ENCODE measurements at places on chromosomes 2 and 18.

DNA sequence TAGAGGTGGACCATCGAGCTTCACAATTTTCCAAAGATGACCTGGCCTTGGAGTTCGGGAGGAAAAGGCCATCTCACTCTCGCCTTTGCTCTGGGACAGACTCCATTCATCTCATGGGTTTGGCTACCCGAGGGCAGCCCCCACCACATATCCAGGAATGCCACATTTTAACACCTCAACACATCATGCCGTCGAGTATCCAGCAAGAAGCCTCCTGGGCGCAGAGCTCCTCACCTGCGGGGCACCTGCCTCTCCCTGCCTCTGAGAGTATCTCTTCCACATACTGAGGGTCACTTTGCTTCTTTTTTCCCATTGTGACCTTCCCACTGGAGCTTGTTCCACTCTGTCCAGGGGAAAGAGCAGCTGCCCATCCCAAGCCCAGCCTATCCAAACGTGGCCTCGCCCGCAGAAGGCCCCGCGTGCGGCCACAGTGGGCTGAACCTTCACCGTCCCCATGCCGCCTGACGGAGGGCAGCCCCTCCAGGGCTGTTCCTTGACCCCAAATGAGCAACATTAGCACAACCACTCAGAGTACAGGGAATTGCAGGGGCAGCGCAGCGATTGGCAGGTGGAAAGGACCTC is 5.5 kb upstream of the LIMS2 start:
- DNase-seq, result no peak

DNA sequence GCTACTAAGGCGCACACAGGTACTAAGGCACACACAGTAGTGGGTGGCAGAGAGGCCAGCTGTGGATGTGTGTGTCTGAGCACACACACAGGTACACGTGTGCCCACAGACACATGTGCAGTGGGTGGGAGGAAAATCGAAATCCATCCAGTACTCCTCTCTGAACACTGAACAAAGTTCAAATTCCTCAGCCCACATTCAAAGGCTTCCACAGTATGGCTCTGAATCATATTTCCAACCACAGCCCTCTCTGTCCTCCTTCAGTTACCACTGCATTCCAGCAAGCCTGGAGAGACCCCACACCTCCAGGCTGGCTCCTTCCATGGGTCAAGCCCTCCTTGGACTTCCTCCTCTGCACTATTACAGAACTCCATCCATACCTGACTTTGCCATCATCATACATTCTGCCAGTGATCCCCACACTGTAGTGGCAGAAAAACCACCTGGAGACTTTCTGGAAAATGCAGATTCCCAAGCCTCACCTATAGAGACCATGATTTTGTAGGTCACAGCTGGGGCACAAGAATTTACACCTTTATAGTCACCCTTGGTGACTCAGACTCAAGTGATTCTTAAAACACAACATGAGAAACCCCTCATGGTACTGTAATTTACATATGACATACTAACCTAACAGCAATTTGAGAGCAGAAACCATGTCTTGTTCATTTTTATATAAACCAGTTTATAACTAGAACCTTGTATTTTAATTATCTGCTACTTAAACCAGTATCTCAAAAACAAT is 31.4 kb downstream of the EPG5 start:
- DNase-seq, result no peak

- no peak for DNase-seq
Observed at GRCh38 chr2:140639628-140640027, 1491.2 kb downstream of the LRP1B start.

- no peak for DNase-seq
Observed at GRCh38 chr2:102273619-102274211, 37.6 kb upstream of the IL1RL1 start.

DNA sequence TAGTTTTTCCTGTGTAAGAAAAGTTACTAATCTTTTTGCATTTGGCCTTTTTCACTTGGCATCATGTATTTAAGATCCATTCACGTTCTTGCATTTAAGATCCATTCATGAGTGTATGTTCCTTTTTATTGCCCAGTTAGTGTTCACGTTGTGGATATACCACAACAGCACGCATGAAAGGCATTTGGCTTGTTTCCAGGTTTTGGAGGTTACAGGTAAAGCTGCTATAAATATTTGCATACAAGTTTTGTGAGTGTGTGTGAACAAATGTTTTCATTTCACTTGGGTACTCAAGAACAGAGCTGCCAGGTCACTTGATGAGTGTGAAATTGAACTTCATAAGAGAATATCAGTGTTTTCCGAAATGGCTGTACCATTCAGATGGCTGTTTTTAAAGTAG is 121.2 kb downstream of the CCBE1 start:
- DNase-seq, result no peak

GRCh38 chr2:215635788-215636139 is 199.9 kb upstream of the FN1 start:
- no peak for DNase-seq

- no peak for DNase-seq
Observed at GRCh38 chr18:79569720-79570119, 109.9 kb upstream of the CTDP1 start.

- no peak for DNase-seq
Observed at GRCh38 chr2:196515608-196516007, 123.9 kb upstream of the CCDC150 start.

- DNase-seq, result no peak
Observed at GRCh38 chr2:160737247-160737646, 243.6 kb upstream of the RBMS1 start.

- DNase-seq, result peak; percentile 44
Observed at GRCh38 chr2:237774811-237775553, 23.6 kb upstream of the RBM44 start.

DNA sequence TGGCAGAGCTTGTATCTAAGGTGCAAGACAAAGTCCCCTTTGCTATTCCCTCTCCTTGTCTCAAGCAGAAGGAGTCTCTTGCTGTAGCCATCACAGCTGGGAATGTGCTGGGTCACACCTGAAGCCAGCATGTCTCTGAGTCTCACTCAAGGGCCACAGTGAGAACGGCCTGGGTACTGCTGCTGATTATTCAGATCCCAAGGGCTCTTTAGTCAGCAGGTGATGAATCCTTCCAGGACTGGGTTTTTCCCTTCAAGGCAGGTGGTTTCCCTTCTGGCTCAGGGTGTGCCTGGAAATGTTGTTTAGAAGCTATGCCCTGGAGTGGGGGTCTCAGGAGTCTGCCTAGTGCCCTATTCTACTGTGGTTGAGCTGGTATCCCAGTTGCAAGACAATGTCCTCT is 356.3 kb downstream of the PARD3B start:
- DNase-seq, result no peak

DNA sequence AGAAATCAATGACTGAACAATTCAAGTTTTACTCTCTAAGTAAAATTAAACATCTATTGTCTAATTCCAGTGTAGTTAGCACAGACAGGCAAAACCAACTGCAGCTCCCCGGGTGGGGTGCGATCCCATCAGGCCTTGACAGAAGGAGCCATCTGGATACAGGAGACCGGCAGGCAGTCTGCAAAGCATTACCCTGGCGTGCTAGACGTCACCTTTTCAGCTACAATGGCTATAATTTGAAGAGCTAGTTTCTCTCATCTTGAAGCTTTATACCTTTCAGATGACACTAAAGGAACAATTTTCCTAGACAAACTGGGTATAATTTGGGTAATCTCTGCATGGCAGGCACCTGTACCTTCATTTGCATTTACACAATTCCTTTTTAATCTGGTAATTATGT is 761.5 kb upstream of the SOX11 start:
- no peak for DNase-seq

- DNase-seq, result no peak
Observed at GRCh38 chr2:71746946-71747501, 293.7 kb downstream of the DYSF start.

GRCh38 chr2:203654826-203655225 is 51.6 kb upstream of the CD28 start:
- no peak for DNase-seq

DNA sequence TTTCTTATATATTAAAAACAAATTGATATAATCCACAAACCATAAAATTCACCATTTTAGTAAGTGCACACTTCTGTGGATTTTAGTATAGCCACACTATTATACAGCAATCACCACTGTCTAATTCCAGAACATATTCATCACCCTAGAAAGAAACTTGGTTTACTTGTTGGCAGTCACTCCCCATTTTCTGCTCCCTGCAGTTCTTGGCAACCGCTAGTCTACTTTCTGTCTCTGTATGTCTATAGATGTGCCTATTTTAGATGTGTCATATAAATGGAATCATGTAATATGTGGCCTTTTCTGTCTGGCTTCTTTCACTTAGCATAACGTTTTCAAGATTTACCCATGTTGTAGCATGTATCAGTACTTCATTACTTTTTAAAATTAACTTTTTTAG is 5.7 kb downstream of the CKAP2L start:
- DNase-seq, result no peak

GRCh38 chr2:109554758-109555157 is 59.0 kb downstream of the SEPTIN10 start:
- no peak for DNase-seq

DNA sequence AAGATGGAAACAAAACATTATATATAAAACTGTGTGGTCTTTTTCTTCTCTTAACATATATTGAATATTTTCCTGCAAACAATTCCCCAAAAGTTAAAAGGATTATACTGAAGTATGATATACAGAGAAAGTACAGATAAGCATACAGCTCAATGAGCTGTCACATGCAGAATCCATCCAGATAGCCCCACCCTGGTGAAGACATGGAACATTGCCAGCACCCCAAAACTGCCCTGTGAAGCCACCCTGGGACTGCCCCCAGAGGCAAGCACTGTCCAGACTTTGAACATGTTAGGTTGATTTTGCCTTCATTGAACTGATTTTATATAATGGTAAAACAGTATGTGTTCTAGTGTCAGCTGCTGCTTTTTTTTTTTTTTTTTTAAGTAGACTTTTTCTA is 112.3 kb upstream of the IL1R2 start:
- no peak for DNase-seq

GRCh38 chr18:48643262-48643661 is 104.4 kb downstream of the CTIF start:
- DNase-seq, result no peak

- DNase-seq, result no peak
Observed at GRCh38 chr2:51053213-51053612, 21.3 kb upstream of the NRXN1 start.

GRCh38 chr2:152447897-152448296 is 112.9 kb downstream of the FMNL2 start:
- DNase-seq, result no peak

DNA sequence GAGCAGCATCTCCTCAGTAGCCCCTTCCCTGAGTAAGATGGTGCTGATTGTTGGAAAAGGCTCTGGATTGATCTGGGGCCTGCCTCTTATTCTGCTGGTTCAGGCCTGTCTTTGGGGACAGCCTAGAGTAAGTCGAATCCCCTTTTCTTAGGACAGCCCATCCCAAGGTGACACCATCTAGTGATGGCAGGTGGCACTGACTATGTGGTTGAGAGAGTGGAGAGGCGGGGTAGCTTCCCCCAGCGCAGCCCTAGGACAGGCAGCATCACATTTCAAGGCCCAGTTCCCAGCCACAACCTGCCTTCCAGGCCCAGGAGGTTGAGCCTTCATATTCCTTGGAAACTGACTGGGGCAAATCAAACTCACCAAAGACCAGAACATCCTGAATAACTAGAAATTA is 69.1 kb upstream of the B3GNT7 start:
- DNase-seq, result no peak

- no peak for DNase-seq
Observed at GRCh38 chr2:226118471-226119429, 680.9 kb downstream of the IRS1 start.

- DNase-seq, result no peak
Observed at GRCh38 chr2:42839809-42840501, 47.6 kb upstream of the HAAO start.

DNA sequence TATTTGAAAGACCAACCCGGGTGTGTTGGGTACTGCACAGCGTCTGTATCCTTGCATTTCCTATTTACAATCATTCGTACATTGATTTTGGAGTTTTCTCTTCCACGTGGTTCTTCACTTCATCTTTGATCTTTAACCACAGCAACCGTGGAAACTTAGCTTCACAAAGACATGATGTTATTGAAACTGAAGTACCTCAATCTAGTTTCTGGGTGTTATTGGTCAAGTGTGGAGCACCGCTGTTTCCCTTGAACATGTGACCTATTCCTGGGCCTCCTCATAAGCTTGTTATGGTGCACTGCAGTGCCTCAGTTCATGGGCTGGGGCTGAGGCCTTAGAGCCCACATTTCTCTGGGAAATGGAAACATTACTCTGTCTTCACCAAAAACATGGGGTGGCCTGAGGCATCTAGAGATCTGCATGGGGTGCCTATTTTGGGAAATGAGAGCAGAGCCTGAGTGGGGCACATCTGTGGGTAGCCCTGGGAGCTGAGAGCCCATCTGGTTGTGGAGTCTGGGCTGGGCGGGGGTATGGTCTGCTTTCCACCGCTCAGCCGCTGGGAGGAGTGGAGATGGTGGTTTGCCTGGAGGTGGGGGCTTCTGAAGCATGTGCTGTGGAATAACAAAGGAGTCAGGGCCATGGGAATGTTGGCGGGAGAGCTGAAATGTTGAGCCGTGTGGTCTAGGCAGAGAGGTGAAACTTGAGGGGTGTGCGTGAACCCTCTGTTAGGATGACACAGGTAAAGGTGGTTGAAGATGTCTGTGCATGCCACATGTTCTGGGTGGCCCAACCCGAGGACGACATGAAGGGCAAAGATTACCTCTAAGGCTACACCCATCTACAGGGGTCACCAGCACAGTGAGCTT is 37.4 kb downstream of the ZNF236 start:
- DNase-seq, result peak; percentile 34

- DNase-seq, result no peak
Observed at GRCh38 chr2:183291436-183291835, 167.2 kb downstream of the NUP35 start.

DNA sequence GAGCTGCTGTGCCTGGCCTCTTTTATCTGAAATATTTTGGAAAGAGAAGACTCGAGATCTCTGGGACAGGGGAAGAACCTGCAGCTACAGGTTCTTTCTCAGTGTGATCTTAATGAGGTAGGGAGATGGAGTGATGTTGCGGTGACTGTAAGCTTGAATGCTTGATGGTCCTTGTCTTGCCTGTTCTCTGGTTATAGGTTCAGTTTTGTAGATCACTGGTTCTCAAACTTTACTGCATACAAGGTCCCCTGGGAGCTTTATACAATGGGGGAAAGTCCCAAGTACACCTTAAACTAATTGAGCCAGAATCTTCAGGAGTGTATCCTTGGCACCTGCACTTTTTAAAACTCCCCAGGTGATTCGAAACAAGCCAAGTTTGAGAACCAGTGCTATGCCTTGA is 136.7 kb upstream of the CXCR4 start:
- DNase-seq, result no peak

GRCh38 chr2:103464831-103465230 is 703.0 kb downstream of the TMEM182 start:
- no peak for DNase-seq

GRCh38 chr18:14933049-14933851 is 185.3 kb downstream of the ANKRD30B start:
- no peak for DNase-seq

- no peak for DNase-seq
Observed at GRCh38 chr2:79447463-79447862, 65.4 kb upstream of the CTNNA2 start.

GRCh38 chr2:86054535-86055082 is 51.1 kb downstream of the POLR1A start:
- no peak for DNase-seq
